ENCODE measurements at places on chromosomes 7 and 10.

DNA sequence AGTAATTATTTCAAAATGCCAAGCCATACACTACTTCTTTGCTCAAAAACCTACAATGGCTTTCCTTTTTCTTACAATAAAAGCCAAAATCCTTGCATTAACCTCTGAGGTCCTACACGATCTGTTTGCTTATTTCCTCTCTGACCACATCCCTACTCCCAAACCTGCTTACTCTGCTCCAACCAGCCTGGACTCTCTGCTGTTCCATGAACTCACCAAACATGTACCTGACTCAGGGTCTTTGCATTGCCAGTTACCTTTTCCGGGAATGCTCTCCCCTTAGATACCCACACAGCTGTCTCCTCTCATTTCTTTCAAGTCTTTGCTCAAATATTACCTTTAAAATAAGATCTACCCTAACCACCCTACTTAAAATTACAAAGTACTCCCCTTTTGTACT, 2.3 kb downstream of the ABCB4 start:
- DNase-seq = no peak

DNA sequence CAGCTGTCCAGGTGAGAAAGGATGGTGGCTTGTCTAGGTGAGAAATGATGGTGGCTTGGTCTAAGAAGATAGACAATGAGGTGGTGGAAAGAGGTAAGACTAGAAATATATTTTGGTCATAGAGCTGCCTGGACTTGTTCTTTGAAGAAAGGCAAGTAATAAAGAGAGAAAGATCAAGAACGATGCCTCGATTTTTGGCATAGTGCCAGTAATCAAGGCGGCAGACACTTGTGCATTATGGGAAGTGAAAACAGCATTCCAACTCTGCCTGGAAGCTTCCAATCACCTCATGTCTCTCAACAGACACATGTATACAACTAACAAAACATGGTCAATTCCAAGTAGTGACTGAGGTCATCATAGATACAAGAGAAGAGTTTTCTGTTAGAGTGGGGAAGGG, 423.8 kb upstream of the NRP1 start:
- no peak for DNase-seq

GRCh38 chr7:138872576-138872975, 74.6 kb upstream of the ATP6V0A4 start:
- DNase-seq = no peak

DNA sequence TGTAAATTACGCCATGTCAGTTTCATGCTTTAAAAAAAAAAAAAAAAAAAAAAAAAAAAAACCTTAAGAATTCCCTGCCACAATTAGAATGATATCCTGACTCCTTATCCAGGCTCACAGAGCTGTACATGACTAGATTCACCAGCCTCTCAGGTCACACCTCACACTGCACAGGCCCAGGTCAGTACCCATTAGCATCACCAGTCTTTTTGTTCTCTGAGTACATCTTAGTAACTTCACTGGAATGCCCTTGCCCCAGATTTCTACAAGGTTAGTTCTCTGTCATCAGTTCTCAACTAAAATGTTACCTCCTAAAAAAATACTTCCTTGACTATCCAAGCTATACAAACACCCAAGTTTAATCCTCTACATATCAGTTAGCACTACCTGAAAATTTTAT, 211.0 kb downstream of the LRRN3 start:
- no peak for DNase-seq

- DNase-seq = no peak
These were observed 26.7 kb upstream of the SYPL1 start for GRCh38 chr7:106138776-106139175.

GRCh38 chr7:107659666-107660065, 962 bp upstream of the SLC26A4 start:
- no peak for DNase-seq

DNA sequence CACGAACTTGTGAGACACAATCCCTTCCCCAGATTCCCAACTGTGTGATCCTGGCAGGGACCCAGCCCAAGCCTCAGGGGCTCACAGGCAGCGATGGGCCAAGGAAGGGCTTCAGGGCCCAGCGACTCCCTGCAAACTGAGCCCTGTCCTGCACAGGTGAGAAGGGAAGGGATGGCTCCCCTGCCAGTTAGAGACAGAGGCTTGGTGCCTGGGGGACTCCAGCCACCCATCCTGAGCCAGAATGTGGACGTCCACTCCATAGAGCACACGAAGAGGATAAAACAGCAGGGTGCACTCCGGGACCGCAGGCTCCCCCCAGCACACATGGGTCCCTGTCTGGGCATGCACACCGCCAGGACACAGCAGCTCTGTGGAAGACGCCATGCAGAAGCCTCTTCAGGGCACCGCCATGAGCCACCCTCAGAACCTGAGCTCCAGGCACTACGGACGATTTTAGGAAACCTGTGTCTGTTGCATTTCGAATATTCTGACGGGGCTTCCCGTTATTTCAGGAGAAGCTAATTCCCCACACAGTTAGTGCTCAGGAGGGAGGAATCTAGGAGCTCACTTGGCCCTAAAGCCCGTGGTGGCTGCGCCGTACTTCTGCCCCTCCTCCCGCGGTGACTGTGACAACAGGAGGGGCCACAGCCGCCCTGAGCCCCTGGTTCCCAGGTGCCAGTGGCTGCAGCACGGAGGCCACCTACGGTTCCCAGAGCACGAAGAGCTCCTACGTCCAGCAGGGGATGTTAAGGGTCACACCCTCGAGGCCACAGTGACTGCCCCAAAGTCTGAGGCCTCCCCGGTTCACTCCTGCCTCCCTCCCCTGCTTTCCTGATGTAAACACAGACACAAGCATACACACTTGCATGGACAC, 326.0 kb downstream of the PTPRN2 start:
- no peak for DNase-seq

Data from NT2/D1 (cell line).